ENCODE measurements at places on chromosomes 16 and 17. TPM values are rescaled to one million over a fixed set of nuclear protein-coding genes. Genes with fewer than 3 reads are reported as not detected.

DNA sequence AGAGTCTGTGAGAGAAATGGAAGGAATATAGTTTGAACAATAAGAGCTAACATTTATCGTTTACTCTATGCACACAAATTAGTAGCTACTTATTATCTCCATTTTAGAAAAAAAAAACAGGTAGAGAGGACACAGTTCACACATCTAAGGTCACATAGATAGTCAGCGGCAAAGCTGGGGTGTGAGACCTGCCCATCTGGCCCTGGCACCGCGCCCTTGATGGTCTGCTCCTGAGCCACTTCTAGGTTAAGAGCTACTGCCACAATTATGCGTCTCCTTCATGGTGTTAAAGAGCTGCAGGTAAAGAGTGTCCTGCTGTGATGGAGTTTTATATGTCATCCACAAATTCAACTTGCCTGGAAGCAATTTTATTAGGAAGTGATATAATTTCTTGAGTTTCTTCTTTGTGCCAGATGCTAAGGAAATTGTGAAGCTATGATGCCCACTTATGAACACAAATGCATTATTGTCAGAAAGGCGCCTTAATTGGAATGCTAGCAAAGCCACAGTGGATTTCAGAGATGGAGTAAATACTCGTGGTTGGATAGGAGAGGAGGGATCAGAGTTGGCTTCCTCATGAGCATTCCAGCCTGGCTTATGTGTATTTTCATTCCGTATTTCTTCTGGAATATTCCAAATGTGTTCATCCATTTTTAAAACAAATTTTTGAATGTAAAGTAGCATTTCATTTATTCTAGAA lies 21.3 kb upstream of the MFSD6L start:
- DNase-seq, result peak; percentile 8

DNA sequence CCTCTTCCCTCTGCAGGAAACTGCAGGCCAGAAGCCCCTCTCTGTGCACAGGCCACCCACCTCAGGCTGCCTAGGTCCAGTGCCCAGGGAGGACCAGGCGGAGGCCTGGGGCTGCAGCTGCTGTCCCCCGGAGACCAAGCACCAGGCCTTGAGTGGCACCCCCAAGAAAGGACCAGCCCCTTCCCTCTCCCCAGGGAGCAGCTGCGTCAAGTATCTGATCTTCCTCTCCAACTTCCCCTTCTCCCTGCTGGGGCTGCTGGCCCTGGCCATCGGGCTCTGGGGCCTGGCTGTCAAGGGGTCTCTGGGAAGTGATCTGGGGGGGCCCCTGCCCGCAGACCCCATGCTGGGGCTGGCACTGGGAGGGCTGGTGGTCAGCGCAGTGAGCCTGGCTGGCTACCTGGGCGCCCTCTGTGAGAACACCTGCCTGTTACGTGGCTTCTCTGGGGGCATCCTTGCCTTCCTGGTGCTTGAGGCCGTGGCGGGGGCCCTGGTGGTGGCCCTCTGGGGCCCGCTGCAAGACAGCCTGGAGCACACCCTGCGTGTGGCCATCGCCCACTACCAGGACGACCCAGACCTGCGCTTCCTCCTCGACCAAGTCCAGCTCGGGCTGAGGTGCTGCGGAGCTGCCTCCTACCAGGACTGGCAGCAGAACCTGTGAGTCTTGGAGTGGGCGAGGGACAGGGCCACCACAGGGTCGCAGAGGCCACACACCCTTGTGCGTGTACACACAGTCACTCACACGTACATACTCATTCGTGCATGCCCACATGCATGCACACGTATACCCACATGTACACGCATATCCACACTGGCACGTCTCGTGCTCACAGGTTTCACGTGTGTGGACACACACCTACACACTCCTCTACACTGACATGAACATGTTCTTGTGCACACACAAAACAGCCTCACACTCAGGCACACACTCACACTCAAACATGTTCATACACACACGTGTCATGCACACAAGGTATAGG lies 8.3 kb downstream of the TSPAN10 start:
- DNase-seq, result no peak

DNA sequence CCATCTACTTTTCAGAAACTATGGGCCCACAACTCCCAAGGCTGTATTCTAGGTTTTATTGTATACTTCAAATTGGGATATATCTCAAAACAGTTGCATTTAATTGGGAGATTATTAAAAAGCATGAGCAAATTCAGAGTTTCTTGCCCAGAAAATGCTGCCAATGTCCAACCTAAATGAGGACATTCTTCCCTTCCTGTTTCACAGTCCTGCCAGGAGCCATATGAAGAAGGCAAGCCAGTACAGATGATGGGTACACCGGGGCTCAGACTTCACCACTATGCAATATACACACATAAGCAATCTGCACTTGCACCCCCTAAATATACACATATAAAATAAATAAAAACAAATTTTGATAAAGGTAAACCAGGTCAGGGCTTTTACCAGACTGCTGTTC lies 34.0 kb upstream of the CBLN1 start:
- no peak for DNase-seq

GRCh38 chr17:70074956-70075355 lies at the start of gene KCNJ16:
TSS of gene KCNJ16 (plus strand) at chr17:70075225. CDS start at chr17:70132088, 56,863 bp downstream.
- DNase-seq, result no peak

DNA sequence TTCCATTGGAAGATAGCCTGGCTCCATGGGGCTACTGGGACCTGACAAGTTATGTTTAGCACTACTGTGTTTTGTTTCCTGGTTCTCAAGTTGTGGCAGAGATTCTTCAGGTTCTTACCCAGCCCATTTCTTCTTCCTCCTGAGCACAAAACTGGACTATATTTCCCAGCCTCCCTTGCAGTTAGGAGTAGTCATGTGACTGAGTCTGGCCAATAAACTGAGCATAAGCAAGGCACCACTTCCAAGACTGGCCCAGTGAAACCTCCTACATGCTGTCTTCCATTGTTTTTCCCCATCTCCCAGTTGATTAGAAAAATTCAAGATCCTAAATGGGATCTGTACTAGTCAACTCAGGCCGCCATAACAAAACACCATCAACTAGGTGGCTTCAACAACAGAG lies 28.2 kb upstream of the RBBP6 start:
- no peak for DNase-seq

DNA sequence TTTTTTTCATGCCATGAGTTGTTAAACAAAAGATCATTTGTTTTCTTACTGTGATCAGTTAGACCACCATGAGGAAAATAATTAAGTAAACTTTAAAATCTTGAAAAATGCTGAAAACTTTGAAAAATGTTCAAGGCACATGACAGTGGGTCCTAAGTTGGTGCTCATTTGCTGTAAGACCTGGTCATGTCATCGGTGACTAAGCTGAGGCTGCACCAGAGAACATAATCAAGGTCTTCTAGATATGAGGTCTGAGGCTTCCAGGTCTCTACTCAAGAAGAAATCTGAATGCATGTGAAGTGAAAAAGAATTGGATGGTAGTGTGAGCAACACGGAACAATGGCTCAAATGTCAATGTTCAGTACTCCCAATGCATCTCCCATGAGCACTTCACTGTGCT lies 87.6 kb downstream of the CFDP1 start:
- DNase-seq, result no peak

GRCh38 chr17:48804936-48805411 lies 12.1 kb downstream of the TTLL6 start:
- DNase-seq, result peak; percentile 74

GRCh38 chr17:67386965-67387551 lies 10.0 kb downstream of the PITPNC1 start:
- peak; percentile 77 for DNase-seq

DNA sequence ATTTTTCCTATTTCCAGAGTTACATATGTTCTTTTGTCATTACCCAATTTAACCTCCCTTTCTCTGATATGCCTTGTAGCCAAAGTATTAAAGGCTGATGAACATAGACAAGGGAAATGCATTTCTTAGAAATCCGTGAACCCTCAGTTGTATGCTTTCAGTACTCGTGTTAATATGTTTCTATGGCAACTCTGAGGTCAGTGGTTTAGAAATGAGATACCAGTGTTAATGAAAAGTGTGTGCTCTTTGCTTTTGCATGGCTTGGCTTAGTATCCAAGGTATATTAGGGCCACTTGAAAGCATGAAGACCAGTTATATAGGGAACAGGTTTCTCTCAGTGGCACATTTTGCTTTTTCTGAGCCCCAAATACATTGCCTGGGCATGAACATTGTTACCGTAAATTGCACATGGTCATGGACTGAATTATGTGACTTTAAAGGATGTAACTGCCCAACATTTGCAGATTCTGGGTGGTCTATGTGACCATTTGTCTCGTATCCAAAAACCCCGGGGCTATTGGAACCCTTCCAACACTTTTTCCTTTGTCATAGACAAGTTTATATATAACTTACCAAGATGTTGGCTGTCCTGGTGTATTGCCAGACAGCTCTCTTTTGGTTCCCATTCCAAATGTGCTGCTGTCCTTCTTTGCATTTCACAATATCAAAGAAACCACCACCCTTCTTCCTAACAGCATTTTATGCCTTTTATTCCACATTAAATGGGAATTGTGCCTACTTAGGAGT lies 17.5 kb downstream of the ABHD15 start:
- no peak for DNase-seq

DNA sequence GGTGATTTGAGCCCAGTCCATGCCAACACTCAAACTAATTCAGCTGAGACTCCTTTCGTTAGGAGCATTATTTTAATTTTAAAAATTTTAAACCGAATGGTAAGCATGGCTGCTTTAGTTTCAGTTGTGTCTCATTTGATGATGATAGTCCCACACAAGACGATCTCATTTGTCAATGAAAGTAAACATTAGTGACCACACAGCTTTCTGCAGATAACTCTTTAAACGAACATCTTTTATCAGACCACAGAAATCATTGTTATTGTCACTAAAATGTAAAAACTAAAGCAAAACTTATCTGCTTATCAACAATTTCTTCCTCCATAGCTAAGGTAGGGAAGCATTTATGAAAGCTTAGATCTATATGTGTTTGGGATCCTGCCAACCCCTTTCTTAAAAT lies 382.2 kb downstream of the ZFHX3 start:
- no peak for DNase-seq

DNA sequence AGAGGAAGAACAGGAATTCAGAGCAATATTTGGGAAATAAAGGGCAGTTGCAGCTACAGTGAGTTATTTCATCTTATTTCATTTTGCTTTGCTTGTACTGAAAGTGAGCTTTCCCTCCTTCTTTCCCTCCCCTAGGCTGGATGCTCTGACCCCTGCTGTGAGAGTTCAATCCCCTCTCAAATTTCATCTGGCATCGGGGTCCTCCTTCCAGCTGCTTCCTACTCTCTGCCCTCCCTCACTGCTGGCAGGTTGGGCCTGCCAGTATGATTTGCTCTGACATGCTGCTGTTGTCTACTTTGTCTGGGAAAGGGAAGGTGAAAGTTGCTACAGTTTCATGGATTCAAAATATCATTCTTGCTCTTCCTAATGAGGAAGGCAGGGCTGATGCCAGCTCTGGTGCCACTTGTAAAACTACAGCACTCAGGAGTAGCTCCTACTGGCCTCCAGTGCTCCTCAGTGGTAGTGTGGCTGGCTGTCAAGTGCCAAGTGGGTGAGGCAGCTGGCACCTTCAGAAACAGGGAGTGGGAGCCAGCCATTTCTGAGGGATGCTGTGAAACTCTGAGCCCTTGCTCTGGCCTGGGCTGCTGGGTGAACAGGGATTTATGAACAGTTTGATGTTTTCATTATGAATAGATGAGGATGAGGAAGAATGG lies 408.6 kb downstream of the HAPSTR1 start:
- no peak for DNase-seq

DNA sequence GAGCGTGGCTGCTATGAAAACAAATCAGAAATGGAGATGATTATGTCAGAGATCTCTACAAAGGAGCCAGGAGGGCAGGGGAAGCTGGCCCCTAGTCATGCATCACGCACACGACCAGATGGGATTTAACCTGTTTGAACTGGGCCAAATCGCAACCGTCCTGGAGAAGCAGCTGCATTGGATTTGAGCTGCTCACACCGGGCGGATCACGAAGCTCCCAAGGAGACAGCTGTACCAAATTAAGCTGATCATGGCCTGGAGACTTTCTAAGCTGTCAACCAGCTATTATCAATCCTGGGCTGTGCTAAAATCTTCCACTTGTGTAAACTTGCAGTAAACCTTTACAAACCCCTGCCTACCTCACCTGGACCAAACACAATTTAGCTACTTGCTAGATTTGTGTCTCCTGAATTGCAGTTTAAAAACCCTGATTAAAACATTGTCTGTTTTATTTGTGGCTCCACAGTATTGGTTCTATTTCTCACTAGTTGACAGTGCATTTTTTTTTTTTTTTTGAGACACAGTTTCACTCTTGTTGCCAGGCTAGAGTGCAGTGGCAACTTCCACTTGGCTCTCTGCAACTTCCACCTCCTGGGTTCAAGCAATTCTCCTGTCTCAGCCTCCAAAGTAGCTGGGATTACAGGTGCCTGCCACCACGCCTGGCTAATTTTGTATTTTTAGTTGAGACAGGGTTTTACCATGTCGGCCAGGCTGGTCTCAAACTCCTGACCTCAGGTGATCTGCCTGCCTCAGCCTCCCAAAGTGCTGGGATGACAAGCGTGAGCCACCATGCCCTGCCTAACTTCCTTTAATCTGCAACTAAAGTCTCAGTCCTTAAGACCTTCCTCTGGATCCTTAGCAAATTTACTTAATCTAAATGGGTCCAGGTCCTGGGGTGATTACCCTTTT lies 98.3 kb upstream of the GRIN2A start:
- DNase-seq, result no peak

DNA sequence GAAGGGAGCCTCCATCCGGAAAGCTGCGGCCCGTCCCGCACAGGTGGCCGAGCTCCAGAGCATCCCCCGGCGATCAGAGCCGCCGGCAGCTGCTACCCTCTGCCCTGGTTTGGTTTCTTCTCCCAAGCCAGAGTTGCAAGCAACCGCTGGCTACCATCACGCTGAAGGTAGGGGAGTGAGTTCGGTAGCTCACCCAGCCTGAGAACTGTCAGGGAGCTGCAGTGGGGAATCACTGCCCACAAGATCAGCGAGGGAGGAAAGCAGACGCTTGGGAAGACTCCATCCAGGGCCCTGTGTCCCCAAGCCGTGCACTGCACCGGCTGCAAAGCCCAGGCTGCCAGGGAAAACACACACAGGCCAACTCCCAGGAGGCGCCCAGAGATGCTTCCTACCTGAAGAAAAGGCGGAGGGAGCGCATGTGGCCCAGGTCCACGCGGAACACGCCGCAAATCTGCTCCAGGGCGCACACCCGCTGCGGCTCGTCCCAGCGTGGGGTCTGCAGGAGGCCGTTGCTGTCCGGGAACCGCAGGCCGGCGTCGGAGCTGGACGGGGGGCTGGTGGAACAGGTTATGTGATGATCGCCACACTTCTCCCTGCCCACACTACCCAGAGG lies 83.3 kb downstream of the TBC1D16 start:
- DNase-seq, result no peak

The SLC47A1 gene
- total RNA-seq, result not detected

The MT1H gene
- total RNA-seq, result not detected

The KCTD13 gene
- total RNA-seq, result 44.6 TPM

The CCL5 gene
- total RNA-seq, result 973 TPM

The ITGB4 gene
- total RNA-seq, result 1.0 TPM

The KAT8 gene
- total RNA-seq, result 54.8 TPM

The LRRC37B gene
- 42.8 TPM for total RNA-seq

The SLC12A3 gene
- total RNA-seq, result not detected

The KCNJ12 gene
- total RNA-seq, result not detected

The TM4SF5 gene
- not detected for total RNA-seq

The RPGRIP1L gene
- 5.6 TPM for total RNA-seq

The ELMO3 gene
- 6.2 TPM for total RNA-seq

Measured in activated CD8-positive, alpha-beta memory T cell treated with anti-CD3 and anti-CD28 coated beads, Interleukin-2, amount 10 ng/mL, durations not matched to agents 7 days and 5 days (primary cell).